ENCODE measurements at places on chromosomes 11 and 22. TPM values are rescaled to one million over a fixed set of nuclear protein-coding genes. Genes with fewer than 3 reads are reported as not detected.

RGL4 gene
- not detected for total RNA-seq

ZP1 gene
- not detected for total RNA-seq

TMEM223 gene
- total RNA-seq, result 14.7 TPM

CRACR2B gene
- 0.97 TPM for total RNA-seq

ZNF215 gene
- total RNA-seq, result 6.5 TPM

KCNK4 gene
- under 0.01 TPM for total RNA-seq

MS4A7 gene
- not detected for total RNA-seq

SYT7 gene
- 0.43 TPM for total RNA-seq

OR5T2 gene
- total RNA-seq, result not detected

CST6 gene
- not detected for total RNA-seq

DRD4 gene
- not detected for total RNA-seq

MRGPRG gene
- total RNA-seq, result not detected

TRIM5 gene
- total RNA-seq, result 65.2 TPM

TP53I11 gene
- total RNA-seq, result 25.8 TPM

MOV10L1 gene
- 10.8 TPM for total RNA-seq

APOL4 gene
- total RNA-seq, result not detected

SPDYC gene
- not detected for total RNA-seq

VWA5A gene
- total RNA-seq, result 6.5 TPM

MS4A3 gene
- total RNA-seq, result not detected

A4GALT gene
- total RNA-seq, result 9.0 TPM

CELSR1 gene
- total RNA-seq, result 1.7 TPM

MS4A12 gene
- total RNA-seq, result not detected

HOATZ gene
- total RNA-seq, result not detected

C11orf91 gene
- not detected for total RNA-seq

NDUFV1 gene
- total RNA-seq, result 178 TPM

APOA1 gene
- not detected for total RNA-seq

GGTLC3 gene
- not detected for total RNA-seq

PGR gene
- total RNA-seq, result 4.5 TPM

ST3GAL4 gene
- total RNA-seq, result 16.8 TPM

SCUBE2 gene
- total RNA-seq, result 0.97 TPM

ALX4 gene
- total RNA-seq, result not detected

EIF1AD gene
- 34.8 TPM for total RNA-seq

OR5D16 gene
- not detected for total RNA-seq

NLRP14 gene
- total RNA-seq, result under 0.01 TPM

CCDC87 gene
- 0.64 TPM for total RNA-seq

OR5M11 gene
- total RNA-seq, result not detected

RBX1 gene
- 59.6 TPM for total RNA-seq

EHF gene
- total RNA-seq, result not detected

GNG3 gene
- not detected for total RNA-seq

VSIG2 gene
- under 0.01 TPM for total RNA-seq

CDC42BPG gene
- under 0.01 TPM for total RNA-seq

SLC5A4 gene
- not detected for total RNA-seq

TP53AIP1 gene
- not detected for total RNA-seq

MPST gene
- 64.3 TPM for total RNA-seq

CAPN1 gene
- 133 TPM for total RNA-seq

RIN1 gene
- 19.0 TPM for total RNA-seq

APOBEC3H gene
- not detected for total RNA-seq

MMP13 gene
- not detected for total RNA-seq

TCN1 gene
- not detected for total RNA-seq

SLC22A25 gene
- not detected for total RNA-seq

CRYBB2 gene
- not detected for total RNA-seq

GGTLC2 gene
- not detected for total RNA-seq

CASP1 gene
- total RNA-seq, result 31.1 TPM

Measured in fibroblast of villous mesenchyme (primary cell).